ENCODE measurements at places on chromosomes 13 and 19.
A peak's percentile ranks its signal among the peaks of the same experiment; 100 is the strongest.

DNA sequence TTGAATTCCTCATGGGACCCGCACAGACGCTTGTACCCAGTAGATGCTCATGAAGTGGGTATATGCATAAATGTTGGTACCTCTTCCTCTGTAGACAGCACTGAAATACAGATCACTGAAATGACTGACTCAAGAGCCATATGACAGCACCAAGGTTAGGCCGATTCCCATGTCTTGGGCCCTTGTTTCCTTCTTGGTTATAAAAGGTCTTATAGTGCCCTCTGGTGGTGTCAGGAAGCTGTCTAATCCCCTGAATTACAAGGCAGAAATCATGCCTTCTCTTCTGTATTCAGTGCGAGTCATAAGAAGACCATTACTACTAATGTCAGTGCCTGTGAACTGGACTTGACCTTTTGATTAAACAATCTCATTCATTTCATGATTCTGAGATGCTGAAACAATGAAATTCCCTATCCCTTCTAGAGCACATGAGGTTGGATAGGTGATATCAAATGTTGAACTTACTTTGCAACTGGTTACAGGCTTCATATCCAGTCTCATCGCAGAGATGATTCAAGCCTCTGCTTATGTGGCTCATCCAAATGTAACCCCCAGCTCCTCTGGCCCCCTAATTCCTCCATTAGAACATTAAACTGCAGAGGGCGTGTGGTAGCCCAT is 59.7 kb downstream of the SPATA13 start:
- peak; percentile 89 for DNase-seq

GRCh38 chr13:36154567-36155291 is 23.5 kb upstream of the DCLK1 start:
- peak; percentile 80 for DNase-seq

GRCh38 chr19:47107202-47107952 is 6.2 kb downstream of the ZC3H4 start:
- DNase-seq, result peak; percentile 31

DNA sequence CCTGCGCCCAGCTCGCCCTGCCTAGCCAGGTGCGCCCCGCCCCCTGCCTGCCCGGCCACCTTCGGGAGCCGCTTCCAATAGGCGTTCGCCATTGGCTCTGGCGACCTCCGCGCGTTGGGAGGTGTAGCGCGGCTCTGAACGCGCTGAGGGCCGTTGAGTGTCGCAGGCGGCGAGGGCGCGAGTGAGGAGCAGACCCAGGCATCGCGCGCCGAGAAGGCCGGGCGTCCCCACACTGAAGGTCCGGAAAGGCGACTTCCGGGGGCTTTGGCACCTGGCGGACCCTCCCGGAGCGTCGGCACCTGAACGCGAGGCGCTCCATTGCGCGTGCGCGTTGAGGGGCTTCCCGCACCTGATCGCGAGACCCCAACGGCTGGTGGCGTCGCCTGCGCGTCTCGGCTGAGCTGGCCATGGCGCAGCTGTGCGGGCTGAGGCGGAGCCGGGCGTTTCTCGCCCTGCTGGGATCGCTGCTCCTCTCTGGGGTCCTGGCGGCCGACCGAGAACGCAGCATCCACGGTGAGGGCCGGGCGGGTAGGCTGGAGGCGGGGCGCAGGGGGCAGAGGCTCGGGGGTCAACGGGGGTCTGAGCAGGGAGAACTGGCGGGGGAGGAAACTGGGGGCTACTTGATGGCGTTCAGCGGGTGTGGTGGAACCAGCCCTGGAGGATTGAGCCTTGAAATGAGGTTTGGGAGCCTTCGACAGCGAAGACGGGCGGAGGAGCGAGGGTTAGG is at the start of gene SPINT2:
SPINT2 (plus strand) TSS at position 88 of the 727 bp plus-strand sequence; CDS start at position 408, 320 bp downstream.
- peak; percentile 47 for DNase-seq

DNA sequence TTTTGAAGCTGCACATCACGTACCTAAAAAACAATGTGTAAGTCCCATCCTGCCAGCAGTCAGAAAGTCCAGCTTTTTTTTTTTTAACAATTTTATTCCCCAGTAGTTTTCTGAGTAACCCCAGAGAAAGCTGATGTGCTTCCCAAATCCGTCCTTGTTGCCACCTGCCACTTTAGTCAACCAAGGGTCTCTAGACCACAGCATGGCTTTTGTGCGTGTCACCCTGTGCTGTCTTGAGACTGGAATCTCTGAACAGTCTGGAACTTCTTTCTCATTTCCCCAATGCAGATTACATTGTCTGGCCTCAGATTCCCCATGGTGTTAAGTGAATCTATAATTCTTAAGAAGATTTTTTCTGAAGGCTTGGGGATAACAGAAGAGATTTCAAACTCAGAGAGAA is 289.2 kb upstream of the KLF12 start:
- DNase-seq, result peak; percentile 31

DNA sequence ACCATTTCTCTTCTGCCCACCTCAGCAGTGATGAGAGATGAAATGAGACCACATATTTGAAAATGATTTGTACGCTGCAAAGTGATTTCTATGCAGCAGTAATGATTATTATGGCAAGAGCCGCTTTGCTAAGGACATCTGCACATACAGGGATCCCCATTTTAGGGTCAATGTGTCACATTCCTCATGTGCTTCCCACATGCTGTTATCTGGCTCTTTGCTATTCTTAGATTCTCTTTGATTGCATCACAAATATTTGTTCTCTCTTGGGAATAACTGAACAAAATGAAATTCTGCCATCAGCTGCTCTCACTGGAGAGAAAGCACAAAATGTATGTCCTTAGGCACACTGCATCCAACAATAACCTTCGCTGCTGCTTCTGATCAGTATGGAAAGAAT is 209.5 kb upstream of the IPO5 start:
- DNase-seq, result no peak

GRCh38 chr19:2623798-2624197 is 78.7 kb downstream of the GNG7 start:
- DNase-seq, result no peak

- no peak for DNase-seq
Observed at GRCh38 chr19:4303819-4304537, 420 bp upstream of the FSD1 start.

DNA sequence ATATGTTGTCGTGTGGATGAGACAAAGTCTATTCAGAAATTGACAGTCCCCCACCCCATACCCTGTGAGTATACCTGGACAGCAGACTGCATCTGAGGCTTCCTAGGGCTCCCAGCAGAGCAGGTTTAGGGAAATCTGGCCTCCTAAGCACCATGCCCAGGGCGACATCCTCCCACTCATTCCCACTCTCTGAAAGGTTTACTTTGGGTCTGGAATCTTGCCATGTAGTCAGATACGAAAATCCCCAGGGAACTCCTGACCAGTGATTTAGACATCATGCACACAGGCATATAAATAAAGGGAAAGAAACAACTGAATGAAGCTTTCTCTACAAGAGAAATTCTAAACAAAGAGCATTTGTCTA is 717 bp upstream of the NALCN start:
- DNase-seq, result peak; percentile 74

DNA sequence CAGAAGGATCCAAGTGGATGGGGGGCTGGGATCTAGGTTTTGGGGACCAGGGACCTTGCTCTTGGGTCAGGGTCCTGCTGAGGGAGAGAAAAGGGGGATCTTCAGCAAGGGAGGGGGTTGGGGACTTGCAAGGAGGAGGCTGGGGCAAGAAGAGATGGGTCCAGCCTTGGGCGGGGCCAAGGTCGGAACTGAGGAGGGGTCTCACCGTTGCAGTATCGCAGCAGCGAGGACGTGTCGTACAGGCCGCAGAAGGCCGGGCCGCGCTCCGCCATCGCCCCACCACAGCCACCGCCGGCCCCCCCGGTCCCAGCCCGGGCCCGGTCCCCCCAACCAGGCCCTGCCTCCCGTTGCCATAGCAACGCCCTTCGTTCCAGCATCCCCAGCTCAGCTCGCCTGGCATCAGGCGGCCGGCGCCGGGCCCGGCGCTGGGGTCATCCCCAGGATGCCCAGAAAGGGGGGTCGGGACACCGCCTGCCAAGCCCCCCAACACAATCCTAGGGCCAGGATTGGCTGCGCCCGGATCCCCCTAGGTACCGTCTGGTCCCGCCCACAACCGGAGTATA is 6.0 kb upstream of the EML2 start:
- no peak for DNase-seq

DNA sequence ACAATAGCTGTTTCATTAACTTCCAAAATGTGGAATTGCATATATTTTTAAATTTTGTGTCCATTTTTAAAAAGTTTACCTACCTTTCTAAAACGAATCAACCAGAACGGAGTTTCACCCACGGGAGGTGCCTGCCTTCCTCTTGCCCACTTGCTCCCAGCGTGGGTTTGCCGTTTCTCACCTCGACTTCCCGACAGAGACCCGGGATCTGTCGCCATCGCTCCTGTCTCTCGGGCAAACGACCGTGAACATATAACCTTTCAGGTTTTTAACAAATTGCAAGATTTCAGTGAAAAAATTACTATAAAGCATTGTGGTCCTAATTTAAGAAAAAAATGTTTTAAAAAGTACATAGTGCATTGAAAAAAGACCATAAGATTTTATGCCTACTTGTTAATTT is 4.2 kb downstream of the TMEM255B start:
- no peak for DNase-seq

GRCh38 chr13:76783798-76784197 is 102.4 kb downstream of the KCTD12 start:
- no peak for DNase-seq

- no peak for DNase-seq
Observed at GRCh38 chr19:7822910-7823515, 7.0 kb upstream of the EVI5L start.

GRCh38 chr13:54758795-54759194 is 1730.2 kb downstream of the OLFM4 start:
- no peak for DNase-seq

DNA sequence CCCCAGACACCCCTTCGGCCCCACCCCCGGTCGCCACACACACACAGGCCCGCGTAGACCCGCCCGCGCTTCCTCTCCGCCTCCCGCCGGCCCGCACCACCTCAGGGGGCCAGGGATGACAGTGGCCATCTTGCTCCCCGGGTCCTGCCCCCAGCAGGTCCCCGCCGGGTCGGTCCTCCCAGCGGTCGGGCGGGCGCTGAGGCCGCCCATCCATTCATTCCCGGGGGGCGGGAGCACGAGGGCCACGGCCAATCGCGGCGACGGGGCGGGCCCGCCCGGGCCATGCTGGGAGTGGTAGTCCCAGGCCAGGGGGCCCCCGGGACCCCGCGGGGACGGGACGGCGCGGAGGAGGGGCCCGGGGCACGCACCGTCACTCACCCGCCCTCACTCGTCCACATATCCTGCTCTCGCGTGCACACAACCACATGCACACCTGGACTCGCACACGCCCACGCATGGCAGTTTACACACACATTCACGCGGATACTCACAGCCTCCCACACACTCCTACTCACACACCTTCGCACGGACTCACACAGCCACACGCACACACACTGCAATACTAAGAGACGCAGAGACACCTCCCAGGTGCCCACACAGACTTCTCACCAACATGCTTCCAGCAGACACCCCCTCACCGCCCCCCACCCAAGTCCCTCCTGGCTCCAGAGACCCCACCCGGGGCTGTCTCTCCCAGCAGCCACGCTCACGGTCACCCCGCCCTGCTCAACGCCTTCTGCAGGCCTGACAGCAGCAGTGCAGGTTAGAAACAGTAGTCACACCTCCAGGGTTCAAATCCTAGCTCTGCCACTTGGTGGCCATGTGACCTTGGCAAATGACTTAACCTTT is at the start of gene DPF1:
DPF1 (minus strand) TSS at position 209 of the 849 bp plus-strand sequence; CDS start at position 129, 80 bp downstream.
- DNase-seq, result peak; percentile 91

GRCh38 chr19:45668342-45668871 is 386 bp downstream of the GIPR start:
- DNase-seq, result no peak

DNA sequence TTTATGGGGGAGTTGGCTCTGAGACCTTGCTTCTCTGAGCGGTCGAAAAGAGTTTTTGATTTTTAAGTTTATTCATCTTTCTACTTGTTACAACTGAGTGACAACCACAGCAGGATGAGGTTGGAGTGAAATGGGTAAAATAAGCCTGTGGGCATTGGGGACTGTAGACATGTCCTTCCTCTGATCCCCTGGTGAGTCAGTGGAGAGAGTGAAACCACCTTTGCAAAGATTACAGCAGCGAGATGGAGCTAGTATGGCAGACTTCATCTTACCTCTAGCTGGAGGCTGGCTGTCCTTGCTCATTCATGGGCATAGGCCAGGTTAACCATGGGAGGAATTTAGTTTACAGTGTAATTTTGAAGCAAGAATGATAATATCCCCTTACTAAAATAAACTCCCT is 30.9 kb upstream of the PSG9 start:
- DNase-seq, result no peak

DNA sequence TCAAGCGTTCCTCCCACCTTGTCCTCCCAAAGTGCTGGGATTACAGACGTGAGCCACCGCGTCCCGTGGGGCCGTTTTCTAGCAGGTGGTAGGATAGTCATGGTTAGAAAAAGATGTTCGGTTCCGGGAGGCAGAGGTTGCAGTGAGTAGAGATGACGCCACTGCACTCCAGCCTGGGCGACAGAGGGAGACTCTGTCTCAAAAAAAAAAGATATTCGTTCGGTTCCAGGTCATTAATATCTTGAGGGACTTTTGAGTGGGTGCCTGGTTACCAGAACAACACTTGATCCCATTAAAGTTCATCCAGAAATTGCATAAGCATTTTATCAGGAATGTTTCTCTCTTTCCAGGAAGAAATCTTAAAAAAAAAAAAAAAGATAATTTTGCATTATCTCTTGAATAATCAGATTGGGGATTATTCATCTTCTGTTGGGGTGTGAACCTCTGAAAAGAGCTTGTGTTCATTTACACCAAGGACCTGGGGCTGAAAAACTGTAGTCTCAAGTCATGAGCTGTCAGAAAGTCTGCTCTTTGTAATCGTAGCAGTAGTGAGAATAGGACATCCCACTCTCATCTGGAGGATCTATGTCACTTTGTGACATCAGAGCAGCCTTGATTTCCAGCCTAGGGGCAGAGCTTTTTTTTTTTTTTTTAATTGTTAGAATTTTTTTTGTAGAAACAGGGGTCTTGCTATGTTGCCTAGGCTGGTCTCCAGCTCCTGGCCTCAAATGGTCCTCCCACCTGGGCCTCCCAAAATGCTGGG is 1.0 kb upstream of the ETHE1 start:
- DNase-seq, result no peak

- DNase-seq, result no peak
Observed at GRCh38 chr19:16943942-16944625, 55.3 kb downstream of the F2RL3 start.

DNA sequence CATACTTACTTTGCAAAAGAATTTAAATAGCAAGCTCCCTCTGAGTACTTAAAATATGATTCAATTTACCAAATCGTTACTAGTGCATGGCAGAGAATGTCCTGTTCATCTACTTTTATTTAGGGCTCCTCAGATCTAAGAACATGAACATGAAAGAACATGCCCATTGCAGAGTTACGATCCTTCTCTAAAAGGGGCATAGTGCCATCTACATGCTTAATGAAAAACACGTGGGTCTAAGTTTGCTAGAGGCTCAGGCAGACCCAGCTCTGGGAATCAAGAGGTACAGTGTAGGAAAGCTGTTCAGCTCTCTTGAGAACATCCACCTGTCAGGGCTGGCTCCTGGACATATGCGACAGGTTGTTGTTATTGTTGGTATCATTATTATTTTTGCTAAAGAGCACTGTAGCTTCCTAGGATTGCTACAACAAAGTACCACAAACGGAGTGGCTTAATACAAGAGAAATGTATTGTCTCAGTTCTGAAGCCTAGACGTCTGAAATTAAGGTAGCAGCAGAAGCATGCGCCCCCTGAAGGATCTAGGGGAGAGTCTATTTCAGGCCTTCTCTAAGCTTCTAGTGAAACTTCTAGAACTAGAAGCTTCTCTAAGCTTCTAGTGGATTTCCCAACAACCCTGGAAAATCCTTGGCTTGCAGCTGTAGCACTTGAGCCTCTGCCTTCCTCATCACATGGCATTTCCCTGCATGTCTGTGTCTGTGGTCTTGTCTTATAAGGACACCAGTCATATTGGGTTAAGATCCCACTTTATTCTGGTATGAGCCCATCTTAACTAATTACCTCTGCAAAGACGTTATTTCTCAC is 133.9 kb downstream of the DCT start:
- DNase-seq, result peak; percentile 62

Data from astrocyte of the hippocampus (primary cell).